WTC11 (cell line): ENCODE measurements at places on chromosomes 1 and 21.

DNA sequence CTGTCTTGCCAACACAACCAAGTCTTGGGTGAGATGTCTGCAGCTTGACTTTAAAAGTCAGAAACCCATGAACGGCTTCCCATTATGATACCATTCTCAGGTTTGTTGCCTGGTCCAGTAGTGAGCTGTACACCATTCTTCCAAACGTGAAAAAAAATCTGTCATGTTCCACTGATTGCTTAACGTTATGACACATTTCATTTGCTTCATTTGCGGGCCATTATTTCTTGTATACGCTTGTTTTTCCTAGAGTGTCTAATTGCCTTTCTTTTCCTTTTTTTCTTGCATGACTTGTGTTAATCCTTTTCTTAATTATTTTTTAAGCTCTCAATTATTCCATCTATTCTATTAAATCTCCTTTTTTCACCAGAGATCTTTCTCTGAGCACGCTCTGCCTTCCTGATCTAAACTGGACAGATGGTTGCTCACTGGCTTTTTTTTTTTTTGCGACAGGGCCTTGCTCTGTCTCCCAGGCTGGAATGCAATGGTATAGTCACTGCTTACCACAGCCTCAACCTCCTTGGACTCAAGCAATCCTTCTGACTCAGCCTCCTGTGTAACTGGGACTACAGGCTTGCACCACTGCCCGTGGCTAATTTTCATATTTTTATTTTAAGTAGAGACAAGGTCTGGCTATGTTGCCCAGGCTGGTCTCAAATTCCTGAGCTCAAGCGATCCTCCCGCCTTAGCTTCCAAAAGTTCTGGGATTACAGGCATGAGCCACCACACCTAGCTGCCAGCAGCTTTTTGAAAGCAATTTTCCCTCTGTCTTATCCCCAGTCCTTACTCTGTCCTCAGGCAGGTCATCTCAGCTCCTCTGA, 31.7 kb upstream of the CAMTA1 start:
- no peak for DNase-seq

- DNase-seq: peak; percentile 63
Observed at GRCh38 chr1:32736812-32737791, 34.5 kb upstream of the SYNC start.

DNA sequence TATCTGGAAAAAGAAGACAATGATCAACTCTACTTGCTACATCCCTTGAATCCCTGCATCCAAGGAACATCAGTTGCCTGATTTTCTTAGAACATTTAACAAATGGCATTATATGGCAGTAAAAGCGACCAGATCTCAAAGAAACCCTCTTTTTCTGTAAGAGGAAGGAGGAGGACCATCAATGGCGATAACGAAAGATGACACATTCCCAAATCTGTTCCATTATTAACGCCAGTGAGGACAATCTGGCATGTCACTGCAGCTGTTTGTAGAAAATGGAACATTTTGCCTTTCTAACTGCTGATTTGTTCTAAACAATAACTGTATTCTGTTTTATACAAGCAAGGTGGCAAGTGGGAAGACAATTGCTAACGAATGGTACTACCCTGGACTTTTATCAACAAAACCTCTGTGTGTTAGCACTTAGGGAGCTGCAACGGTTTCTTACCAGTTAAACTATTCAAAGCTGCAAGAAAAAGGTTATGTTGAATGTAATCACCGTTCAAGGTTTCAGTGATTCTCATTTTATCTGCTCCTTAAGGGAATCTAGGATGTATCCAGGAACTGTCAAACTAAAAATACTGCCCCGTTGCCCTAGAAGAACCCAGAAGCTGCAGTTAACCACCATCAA, 251.9 kb downstream of the SDCCAG8 start:
- no peak for DNase-seq

DNA sequence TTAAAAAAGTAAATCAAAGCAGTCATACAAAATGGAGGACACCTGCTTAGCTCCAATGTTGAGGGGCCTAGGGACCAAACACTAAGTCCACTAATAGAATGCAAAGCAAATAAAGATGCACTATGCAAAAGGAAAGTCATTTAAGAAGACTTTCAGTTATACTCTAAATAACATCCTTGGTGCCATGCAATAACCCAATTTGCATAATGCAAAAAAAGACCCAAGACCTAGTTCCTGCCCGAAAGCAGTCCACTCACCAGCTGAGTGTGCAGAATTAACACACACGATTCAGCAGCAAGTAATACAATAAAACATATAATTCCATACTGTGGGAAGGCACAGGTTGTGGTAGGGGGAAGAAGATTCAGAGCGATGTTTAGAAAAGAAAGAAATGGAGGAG, 101.8 kb downstream of the TGFBR3 start:
- no peak for DNase-seq
